ENCODE measurements at places on chromosomes 12 and 14.

GRCh38 chr14:62626416-62626815 lies 418.8 kb downstream of the KCNH5 start:
- no peak for DNase-seq

GRCh38 chr14:64060648-64061096 lies 207.9 kb downstream of the SYNE2 start:
- no peak for DNase-seq

DNA sequence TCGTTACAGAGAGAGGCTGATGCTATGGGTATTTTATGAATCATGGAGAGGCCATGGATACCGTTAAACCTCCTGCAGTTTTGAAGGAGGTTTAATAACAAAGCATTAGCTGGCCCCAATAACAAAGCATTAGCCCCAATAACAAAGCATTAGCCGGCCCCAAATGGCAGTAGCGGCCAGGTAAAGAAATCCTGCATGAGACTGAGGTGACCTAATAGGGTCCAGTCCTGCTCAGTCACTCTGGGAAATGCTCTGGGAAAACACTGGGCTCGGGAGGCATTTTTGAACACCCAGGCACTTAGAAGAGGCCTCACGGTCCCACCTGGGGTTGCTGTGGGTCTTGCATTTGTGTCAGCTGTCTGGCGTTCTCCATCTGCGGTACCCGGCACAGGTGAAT lies 776 bp upstream of the RIN3 start:
- DNase-seq: no peak

GRCh38 chr12:102507301-102507700 lies 26.9 kb upstream of the IGF1 start:
- no peak for DNase-seq

DNA sequence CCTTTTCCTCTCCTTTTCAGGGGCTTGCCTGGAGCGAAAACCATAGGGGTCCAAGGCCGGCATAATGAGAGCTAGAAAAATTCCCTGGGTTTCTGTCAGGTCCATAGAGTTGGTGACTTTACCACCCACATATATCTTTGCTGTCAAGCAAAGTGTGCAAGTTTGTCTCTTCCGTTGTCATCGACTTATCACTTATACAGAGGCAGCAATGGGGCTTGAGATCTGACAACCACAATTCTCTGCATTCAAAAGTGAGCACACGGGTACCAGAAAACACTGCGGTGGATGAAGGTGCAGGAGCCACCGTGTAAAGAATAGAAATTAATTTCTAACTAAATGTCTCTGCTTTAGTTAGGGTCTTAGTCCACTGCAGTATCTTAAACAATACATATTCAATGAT lies 162.3 kb downstream of the DAD1 start:
- DNase-seq: no peak

- DNase-seq: no peak
Observed at GRCh38 chr14:101072945-101073597, 169.5 kb upstream of the RTL1 start.

- DNase-seq: no peak
Observed at GRCh38 chr14:96264853-96265252, 8.8 kb downstream of the BDKRB1 start.

DNA sequence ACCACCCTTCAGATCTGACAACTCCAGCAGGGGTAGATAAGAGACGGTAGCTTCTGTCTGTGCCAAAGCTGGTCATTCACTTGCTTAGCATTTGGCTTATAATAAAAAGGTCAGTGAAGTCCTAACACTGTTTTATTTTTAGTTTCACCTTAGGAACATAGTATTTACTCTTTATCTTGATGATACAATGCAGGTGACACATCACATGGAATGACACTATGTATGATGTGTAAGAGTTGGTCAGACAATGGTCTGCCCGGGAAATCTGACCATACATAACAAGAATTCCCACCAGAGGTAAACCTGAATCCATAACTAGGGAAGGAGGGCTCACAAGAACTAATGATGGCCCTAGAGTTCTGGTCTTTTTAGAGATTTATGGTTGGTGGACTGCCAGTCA lies 66.6 kb downstream of the IFNG start:
- DNase-seq: no peak

- no peak for DNase-seq
Observed at GRCh38 chr12:107091381-107091780, 2.0 kb downstream of the CRY1 start.

DNA sequence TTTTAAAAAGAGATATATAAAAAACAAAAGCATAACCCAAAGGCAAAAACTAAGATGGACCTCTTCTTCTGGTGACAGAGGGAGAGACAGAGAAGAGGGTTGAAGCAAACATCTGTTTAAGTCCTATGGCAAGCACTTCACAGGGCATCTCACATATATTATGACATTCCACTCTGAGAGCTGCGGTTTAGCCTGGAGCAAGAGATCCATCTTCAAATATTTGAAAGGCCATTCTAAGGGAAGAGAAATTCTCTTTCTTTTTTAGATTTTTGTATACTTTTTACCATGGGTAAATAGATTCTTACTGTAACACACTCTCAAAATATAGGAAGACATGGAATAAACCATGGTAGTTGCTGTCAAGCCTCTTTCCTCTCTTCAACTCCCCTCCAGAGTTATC lies 204.1 kb downstream of the GXYLT1 start:
- DNase-seq: no peak

GRCh38 chr14:24566318-24566717 lies 9.7 kb downstream of the CTSG start:
- no peak for DNase-seq

DNA sequence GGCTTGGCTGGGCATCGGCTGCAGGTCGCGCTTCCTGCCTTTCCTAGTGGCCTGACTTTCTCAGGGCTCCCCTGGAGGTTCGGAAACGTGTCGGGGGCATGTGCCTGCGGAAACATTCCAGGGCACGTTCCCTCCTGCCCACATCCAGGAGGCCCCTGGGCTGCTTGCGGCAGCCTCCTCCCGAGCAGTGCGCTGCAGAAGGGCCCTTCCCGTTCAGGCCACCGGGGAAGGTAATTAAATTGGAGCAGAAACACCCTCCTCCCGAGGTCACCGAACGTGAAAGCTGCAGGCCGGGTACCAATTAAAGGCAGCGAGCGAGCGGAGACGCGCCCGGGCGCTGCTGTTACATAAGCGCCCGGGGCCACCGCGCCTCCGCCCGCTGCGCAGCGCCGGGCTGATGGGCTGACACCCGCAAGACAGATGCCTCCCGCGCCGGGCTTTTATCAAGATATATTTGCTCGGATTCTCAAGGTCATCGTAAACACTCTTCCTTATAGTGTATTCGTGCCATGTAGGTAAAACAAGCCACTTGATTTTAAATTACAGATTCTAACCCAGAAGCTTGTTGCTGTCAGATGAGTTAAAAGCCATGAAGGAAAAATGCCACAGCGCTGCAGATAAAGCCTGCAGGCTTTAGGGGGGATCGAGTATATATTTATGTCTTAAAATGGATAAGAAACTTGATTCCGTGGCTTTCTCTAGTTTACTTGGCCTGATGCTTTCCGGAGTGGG lies 31.4 kb downstream of the SSPN start:
- no peak for DNase-seq

- DNase-seq: no peak
Observed at GRCh38 chr14:69495341-69495921, 10.9 kb downstream of the PLEKHD1 start.

GRCh38 chr12:91249054-91249453 lies 66.4 kb upstream of the DCN start:
- no peak for DNase-seq

DNA sequence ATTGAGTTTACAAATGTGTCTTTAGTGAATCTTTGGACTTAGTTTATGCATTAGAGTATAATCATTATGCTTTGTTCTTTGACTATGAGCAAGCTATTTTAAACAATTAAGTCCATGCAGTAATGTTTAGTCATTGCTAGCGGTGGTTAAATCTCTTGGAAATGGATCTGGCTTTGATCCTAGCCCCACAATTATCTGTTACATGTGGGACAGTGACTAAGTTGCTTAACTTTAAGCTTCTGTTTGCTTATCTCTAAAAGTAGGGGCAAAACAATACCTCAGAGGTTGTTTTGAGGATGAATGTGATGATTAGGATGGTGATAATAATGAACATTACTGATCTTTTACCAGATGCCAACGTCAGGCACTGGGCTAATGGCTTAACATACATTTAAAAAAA lies 124.2 kb downstream of the NPAS3 start:
- no peak for DNase-seq

GRCh38 chr14:50471838-50472465 lies 60.4 kb downstream of the MAP4K5 start:
- no peak for DNase-seq

- DNase-seq: no peak
Observed at GRCh38 chr14:53716578-53716977, 240.0 kb downstream of the BMP4 start.

- DNase-seq: no peak
Observed at GRCh38 chr12:112463478-112463877, 44.7 kb downstream of the PTPN11 start.

GRCh38 chr14:75715926-75716780 lies 55.1 kb downstream of the TTLL5 start:
- no peak for DNase-seq

DNA sequence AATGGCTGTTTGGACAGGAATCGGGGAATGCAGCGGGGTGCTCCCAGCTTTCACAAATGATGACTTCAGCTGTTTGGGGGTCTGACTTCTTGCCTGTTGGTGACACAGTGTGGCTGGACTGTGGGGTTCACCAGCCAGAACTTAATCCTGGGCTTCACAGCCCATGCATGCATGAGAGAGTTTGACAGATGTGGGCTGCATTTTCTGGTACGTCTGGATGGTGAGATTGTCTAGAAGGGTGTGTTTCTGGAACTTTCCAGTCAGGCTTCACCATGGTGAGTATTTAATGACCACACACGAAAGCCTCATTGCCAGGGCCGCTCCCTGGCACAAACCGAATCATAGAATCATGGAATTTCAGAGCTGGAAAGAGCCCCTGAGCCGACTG lies 29.6 kb downstream of the CHST11 start:
- DNase-seq: no peak
